ENCODE measurements at places on chromosomes 16 and 17.
A peak's percentile ranks its signal among the peaks of the same experiment; 100 is the strongest.

DNA sequence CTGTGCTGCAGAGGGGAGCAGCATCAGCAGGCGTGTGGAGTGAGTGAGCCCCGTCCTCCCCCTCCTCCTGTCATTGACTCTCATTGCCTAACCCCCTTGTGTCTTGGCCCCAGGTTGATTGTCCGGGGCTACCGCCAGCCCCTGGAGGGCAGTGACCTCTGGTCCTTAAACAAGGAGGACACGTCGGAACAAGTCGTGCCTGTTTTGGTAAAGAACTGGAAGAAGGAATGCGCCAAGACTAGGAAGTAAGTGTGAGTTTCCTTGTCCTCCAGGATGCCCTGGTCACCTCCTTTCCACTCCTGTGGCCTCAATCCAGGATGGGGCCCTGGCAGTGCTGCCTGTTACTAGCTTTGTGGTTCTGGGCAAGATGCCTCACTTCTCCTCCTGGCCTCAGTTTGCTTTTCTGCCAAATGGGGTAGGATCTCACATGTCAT lies 87.0 kb downstream of the ABCC1 start:
- no peak for DNase-seq

DNA sequence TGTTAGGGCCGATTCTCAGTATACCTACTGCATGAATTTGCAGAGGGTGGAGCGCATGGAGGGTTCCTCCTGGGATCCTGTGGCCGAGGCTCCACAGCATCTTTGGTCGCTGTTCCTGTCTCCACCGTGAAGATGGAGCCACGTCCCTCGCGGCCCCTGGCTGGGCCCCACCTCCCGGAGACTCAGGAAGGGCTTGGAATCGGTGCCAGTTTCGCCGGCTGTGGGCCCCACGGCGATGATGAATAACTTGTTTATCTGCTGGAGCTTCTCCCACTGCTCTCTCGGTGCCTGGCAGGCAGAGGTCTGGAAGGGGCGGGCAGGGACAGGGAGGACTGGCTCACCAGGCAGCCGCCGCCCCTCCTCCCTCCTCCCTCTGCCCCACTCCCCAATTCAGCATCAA lies 8.1 kb downstream of the SLC5A11 start:
- peak; percentile 60 for DNase-seq

GRCh38 chr16:14193316-14193871 lies 122.3 kb downstream of the MRTFB start:
- DNase-seq: no peak

- no peak for DNase-seq
These were observed 1.5 kb upstream of the KRT23 start for GRCh38 chr17:40938981-40939380.

- DNase-seq: no peak
These were observed 36.7 kb upstream of the SREBF1 start for GRCh38 chr17:17873450-17873991.

DNA sequence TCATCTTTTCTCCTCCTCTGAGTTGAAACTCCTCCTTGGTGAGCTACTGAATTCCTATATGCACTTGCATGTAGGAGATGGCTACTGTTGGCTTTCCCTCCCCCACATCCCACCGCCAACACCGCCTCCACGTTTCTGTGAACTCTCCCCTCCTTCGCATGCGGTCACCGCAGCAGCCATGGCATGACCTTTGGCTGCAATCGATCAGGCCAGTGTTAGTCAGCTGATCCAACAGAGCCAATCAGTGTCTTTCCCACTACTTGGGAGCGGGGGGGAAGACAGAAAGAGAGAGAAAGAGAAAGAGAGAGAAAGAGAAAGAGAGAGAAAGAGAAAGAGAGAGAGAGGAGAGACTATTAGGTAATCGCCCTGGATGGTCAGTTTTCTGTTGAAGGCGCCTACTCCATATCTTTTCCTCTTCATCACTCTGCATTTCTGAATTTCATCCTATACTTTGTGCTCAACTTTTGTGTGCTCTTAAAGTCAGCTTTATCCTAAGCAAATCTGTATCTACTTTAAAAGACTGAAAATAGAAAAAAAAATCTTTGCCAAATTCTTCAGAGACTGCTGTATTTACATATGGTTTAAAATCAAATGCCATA lies 22.7 kb downstream of the ASGR1 start:
- DNase-seq: no peak

DNA sequence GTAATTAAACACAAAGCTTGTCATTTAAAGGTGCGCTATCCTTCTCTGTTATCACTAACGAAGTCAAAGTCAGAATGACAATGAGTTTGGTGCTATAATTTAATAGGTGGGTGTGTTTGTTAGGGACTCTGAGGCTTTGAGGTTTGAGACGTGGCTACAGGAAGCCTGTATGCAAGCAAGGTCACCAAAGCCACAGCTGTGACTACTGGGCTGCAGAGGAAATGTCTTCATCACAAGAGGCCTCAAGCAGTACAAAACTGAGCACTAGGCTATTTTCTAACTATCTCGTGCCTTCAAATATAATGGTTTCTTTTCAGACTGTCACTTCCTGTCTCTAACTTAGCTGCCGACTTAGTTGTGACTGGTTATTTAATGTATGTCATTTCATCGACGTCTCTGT lies 141.2 kb downstream of the AATF start:
- no peak for DNase-seq

DNA sequence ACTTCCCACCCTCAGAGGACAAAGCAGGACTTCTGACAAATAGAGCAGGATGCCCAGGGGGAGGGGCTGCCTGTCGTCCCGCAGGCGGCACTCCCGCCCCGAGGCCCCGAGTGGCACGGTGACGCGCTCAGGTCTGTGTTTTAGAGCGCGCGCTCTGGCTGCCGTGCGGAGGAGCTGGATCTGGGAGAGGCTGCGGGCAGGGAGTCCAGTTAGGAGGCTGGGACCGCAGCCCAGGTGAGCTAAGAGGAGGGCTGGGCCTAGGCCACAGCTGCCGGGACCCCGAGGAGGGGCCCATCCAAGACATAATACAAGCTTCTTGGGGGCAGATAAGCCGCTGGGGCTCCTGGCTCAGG lies 6.4 kb downstream of the DOC2A start:
- DNase-seq: no peak

- no peak for DNase-seq
These were observed 52.9 kb downstream of the ESRP2 start for GRCh38 chr16:68183046-68183445.

DNA sequence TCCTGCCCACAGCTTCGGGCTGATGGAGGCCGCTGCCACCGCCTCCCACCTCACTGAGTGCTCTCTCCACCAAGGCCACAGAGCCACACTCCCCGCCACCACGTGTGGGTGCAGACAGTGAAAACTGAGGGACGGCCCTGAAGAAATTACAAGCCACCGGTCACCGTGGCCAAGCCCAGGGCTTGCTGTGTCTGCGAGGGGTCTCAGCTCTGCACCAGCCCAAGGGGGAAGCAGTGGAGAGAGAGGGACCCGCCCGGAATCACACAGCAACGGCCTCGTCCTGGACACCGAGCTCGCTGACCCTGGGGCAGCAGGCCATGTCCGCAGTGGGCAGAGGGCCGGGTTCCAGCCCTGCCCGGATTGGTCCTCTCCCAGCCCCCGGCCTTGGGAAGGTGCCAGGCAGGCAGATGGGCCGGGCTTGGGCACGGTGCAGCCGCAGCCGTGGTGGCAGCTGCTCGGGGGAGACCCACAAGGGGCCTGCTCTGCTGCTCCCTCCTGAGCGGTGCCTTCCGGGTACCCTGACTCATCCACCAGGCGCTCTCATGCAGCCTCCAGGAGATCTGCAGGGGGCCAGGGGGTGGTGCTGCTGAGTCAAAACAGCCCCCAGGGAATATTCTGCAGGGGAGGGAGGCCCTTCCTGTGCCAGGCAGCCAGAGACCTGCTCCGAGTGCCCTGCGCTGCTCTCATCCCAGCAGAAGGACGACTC lies 52.0 kb downstream of the CBFA2T3 start:
- DNase-seq: no peak

DNA sequence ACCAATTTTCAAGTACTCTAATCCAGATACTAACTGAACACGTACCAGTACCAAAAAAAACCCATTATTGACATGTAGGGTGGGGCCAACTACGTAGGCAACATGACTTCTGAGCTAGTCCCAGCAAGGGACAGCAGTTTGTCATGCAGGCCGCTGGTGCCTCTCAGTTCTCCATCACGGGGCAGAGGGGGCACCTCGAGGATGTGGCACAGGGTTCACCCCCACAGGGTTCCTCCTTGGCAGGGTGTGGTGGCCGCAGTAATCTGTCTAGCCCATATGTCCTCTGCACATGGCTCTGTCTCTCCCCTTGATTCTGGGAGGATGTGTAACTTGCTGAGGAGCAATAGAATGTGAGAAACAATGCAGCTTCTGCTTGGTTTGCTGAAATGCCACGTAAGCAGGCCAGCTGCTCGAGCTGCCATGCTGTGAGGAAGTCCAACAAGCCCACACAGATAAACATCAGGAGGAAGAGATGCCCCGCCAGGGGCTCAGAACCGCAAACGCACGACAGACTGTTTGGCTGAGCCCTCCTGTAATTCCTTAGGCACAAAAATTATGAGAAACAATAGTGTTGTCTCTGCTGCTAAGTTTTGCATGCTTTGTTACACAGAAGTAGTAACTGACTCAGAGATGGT lies 62.4 kb downstream of the NT5M start:
- DNase-seq: no peak

DNA sequence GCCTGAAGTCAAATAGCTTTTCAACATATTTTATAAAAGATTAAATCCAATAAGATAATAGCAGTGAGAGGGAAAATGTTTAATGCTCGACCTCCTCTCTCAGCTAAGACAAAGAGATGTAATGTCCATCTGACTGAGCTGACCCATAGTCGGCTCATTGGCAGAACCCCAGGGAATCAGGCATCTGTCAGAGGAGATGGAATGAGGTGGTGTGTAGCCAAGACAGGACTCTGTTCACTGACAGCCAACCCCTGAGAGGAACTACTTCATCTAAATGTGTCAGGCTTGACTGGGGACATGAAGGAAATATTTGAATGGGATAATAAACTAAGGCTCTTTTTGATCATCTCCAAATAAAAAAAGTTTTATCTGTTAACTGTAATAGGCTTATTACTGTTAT lies 188.0 kb downstream of the CDH11 start:
- no peak for DNase-seq

DNA sequence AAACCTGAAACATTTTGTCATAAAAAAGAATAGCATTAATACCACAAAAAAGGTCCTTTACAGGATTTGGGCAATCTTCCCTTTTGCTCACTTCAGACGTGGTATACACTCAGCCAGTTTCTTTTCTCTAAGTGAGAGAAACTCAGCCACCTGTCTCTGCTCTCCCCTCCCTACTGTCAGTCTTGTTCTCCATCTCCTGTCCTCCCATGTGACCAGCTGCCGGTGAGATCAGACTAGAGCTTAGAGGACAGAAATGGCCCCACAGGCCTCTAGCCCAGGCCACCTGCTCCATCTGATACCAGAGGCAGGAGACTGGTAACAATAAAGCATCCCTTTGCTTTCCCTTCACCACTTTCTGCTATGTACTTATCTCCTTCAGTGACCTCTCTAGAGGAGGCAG lies 34.9 kb downstream of the CMC2 start:
- DNase-seq: no peak

DNA sequence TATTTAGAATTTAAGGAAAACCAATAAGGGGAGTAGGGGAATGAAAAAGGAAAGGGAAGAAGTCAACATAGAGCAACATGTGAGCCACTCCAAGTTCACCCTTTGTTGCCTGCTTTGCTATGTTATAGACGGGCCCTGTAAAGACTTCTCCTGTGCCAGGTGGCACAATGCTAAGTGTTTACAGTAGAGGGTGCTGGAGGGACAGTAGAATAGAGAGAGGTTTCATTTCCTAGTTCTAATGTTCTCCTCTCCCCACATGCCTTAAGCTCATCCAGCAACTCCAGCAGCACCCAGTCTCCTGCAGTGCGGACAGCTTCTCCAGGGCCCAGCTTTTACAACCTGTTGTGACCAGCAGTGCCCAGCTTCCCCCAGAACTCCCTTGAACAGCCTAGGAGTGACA lies 468.0 kb downstream of the HS3ST3B1 start:
- no peak for DNase-seq

DNA sequence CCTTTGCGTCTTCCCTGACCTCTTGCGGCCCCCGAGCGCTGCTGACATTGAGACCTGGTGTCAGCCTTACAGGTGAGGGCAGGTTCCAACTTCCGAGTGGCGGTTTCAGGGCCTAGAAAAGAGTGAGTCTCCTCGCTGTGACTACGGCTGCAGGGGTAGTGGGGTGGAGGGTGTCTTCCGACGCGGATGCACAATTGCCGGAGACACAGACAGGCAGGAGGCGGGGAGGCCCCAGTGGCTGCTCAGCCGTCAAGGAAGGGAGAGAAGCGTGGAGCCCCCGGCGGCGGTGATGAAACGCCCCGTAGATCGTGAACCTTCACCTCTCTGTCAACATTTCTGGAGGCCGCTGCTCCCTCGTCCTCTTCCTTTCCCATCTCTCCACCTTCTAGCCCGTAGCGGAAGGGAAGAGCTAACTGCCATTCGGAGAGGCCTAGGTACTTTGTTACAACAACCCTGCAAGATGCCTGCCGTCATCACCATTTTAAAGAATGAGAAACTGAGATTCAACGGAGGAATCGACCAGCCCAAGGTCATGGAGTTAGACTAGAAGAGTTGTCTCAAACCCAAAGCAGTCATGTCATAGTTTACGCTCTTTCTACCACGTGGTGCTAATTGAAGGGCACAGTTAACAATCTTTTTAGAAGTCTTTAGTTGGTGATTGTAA lies 485 bp downstream of the DNAJA3 start:
- DNase-seq: no peak

DNA sequence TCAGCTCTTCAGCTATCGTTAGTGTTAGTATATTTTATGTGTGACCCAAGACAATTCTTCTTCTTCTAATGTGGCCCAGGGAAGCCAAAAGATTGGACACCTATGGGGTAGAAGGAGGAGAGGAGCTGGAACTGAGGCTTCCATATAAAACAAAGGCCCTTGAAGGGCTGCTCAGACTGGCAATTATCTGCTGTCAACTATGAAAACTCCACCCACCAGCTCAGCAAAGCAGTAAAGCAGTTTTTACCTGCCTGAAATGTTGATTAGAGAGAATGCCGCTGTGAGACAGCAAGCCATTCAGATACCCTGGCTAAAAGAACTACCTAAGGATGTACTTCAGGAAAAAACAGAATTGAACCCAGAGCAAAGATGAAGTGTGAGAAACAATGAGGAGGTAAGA lies 45.9 kb upstream of the GNAO1 start:
- DNase-seq: no peak

- DNase-seq: no peak
These were observed 38.2 kb downstream of the GRB2 start for GRCh38 chr17:75367312-75367711.

DNA sequence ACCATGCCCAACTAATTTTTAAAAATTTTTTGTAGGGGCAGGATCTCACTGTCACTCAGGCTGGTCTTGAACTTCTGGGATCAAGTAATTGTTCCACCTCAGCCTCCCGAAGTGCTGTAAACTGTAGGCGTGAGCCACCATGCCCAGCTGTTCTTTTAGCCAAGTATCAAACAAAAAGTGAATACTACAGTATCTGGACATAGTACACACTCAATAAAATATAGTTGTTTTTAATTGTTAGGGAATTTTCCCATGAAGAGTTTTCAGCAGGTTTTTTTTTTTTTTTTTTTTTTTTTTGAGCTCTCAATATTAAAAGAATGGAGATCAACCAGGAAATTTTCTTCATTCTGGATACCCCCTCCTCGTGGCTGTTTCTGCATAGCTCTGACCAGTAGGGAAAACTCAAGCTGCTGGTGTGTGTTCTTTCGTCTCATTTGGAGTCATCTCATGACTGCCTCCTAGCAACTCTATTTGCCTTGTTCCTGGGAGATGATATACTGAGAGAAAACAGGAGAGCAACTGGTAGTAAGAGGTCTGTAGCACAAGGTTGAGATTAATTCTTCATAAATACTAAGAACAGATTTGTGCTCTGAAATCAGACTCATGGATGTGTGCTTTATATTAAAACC lies 16.5 kb upstream of the PHAF1 start:
- no peak for DNase-seq

- DNase-seq: no peak
These were observed 16.8 kb upstream of the TVP23A start for GRCh38 chr16:10835281-10835931.

Measured in testis (tissue), 5 donors.